ENCODE measurements at places on chromosomes 7 and 10.

GRCh38 chr10:31268444-31269303, 50.3 kb upstream of the ZEB1 start:
- ATAC-seq = no peak

GRCh38 chr10:122822973-122823690, 22.5 kb downstream of the CUZD1 start:
- no peak for ATAC-seq

GRCh38 chr7:136869001-136869961, 829 bp downstream of the CHRM2 start:
- ATAC-seq = no peak

DNA sequence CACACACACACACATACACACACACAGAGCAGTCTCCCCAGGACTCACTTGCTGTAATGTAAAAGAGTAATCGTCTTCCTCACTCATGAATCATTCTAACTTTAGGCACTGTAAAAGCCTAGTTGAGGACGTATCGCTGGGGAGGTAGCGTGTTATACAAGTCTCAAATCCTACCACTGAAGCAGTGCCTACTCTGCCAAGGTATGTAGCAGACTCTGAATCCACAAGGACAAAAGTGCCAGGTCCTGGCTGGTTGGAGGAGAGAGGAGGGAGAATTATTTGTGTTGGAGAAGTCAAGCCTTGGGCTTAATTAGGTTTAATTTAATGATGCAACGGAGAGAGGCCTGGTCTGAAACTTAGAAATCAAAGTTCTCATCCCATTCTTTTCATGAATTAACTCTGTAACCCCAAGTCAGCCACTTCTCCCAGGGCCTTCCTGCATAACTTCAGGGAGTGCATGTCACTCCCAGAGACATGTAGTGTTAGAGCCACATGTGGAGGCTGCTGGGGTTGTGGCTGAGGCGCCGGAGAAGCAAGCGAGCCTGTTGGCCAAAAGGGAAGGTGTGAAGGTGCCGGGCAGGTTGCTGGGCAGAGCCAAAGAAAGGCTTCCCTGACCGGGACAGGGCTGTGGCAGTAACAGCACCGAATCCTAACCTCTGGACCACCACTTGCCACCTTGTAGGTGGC, 36.7 kb downstream of the NKX2-3 start:
- peak; percentile 43 for ATAC-seq

DNA sequence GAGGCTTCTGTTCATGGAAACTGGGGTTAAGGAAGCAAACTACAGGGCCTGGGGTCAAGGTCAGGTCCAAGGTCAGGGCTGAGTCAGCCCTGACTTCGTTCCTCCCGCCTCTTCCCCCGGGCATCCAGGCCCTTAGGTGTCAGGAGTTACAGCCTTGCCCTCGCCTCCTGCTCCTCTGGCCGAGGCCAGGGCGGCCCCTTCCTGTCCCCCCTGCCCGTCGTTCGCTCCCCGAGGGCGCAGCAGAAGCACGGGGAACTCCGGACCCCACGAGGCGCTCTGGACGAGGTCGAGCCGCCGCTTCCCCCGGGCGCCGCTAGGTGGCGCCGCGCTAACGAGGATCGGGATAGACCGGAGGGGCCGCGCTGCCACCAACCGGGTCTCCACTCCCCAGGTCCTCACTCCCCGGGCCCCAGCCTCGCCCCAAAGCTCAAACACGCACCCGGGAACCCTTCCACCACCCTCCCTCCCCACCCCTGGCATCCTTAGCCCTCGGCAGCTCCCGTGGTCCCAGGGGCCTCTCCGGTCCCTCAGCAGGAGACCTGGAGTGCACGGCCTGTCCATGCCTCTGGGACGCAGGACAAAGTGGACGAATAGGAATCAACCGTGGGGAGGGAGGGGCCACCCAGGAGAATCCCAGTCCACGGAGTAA, 59.2 kb upstream of the MYL10 start:
- ATAC-seq = peak; percentile 84

GRCh38 chr7:66739953-66740301, 606 bp upstream of the RABGEF1 start:
- ATAC-seq = no peak

DNA sequence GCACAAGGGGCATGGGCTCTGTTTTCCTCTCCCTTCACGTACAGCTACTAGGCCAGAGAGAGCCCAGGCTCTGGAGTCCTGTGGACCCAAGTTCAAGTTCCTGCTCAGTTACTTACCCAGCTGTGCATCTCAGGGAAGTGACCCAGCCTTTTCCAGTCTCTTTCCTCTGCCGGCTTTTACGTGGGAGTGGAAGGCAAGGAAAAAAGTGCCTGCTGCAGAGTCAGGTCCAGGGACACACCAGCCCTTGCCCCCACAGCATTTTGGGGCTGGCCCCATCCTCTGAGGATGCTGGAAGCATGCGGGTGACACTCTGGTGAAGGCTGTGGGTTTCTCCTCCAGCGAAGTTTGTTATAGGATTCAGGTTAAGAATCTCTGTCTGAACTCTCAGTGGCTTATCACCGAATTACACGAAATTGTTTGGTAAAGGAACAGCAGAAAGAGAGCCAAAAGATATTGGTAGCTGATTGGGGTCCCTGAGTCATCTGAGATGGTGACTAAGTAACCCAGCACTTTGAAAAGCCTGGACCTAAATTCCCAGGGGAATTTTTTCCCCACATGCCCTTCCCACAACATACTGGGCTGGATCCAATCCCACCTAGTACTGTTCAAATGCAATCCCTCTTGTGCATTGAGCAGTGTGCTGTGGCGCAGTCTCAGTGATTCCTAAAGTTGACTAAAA, 424.3 kb downstream of the RPS24 start:
- no peak for ATAC-seq

DNA sequence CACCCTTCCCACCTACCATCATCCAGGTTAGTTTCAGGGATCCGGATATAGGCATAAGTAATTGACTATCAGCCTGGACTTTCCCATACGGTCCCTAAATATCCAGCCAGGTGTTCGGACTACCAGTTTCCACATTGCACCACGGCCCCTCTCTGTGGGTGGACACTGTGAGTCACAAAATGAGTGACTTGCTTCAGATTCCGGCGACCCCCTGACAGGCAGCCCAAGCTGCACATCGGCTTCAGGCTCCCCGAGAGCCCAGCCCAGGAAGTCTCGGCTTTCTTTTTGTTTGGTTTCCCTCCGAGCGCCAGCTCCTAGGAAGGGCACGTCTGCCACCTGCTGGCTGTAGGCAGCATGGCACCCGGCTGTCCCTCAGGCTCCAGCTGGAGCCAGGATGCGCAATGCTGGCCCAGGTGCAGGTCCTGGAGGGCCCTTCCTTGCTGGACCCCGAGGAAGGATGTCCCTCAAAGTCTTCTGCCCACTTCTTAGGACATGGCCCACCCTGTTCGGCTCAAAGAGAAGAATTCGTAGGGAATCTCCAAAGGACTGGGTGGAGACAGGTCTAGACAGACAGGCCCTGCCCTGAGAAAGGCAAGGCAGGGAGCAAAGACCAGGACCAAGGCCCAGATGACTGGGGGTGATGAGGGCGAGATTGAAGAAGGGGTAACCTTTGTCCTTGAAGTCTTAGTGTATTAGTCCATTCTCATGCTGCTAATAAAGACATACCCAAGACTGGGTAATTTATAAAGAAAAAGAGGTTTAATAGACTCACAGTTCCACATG, 10.6 kb downstream of the HABP2 start:
- ATAC-seq = peak; percentile 69

DNA sequence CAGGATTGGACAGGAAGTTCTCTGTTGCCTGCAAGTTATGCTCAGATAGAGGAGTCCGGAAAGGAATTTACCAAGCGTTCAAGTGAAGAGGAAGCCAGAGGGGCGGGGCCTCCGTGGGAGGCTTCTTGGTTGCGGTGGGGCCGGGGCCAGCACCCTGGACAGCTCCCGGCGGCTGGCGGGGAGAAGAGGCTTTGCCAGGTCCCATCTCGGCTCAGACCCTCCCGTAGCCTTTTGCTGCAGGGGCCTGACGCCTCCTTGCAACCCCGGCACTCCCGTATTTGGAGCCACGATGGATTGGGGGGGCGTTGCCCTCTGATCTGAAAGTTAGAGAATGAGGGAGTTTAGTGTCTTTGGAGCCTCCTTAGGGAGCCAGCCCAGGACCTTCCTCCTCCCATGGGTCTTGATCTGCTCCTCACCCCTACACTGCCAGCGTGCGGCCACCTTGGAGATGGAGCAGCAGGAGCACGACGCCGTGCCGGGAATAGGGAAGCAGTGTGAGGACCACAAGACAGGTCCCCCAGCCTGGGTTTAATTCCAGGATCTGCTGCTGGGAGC, 3.1 kb upstream of the SLC18A3 start:
- peak; percentile 61 for ATAC-seq

- no peak for ATAC-seq
Observed at GRCh38 chr7:38220452-38220851, 42.4 kb downstream of the STARD3NL start.

All from stimulated activated memory B cell treated with anti-CD40 and anti-IgM and Interleukin-4, amounts not matched to agents 10 μg/mL and 1 μg/mL and 100 μg/mL, for 72 hours (primary cell).